Putamen (tissue), 1 donor: ENCODE measurements at places on chromosomes 1 and 21.

DNA sequence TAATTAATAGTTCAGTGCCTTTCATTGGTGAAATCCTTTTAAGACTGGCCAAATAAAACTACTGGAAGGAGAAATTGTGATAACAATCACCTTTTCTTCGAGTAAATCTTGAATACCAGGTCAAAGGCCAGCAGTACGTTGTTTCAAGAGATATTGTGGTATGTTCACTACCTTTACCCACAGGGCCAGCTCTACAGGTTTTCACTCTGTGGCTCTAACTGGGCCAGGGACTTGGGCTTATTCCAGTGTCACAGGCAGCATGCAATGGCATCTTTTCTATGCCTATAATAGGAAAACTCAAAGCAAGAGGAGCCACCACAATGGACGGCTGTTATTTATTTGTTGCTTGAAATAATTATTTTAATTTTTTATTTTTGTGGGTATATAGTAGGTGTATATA, 26.8 kb upstream of the LRIF1 start:
- DNase-seq: no peak

- DNase-seq: no peak
Observed at GRCh38 chr1:205440476-205441317, 15.1 kb downstream of the BLACAT1 start.

GRCh38 chr1:178940068-178940765, 69.3 kb upstream of the ANGPTL1 start:
- no peak for DNase-seq

DNA sequence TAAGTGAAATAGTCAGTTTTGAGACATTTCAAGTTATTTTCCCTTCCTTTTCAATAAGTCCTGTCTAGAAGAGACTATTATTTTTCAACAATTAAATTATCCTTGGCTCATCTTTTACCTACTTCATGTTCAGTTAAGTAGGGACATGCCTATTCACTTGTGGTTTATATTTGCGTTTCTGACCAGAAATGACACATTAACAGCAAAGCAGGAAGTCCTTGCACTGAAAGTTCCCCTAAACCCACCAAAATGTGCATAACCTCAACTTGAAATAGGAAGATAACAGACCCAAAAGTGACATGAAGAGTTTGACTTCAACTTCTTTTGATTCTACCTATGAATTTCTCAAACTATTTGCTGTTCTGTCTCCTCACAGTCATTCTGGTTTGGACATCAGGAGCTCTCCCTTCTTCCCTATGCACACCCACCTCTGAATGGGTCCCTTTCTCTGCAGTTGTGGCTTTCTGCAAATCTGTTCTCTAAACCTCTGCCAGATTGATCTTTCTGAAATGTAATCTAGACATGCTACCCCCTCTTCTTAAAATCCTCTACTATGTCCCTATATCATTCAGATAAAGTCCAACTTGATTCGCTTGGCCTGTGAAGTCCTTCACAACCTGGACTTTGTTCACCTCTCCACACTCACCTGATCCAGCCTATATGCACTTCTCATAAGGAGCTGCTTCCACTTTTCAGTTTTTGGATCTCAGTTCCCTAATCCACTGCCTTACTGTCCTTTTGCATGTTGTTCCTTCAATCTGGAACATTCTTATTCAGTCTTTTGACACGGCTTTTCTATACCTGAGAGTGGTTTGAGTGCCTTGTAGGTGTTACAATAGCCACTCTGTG, 661.5 kb upstream of the ADGRL4 start:
- no peak for DNase-seq

DNA sequence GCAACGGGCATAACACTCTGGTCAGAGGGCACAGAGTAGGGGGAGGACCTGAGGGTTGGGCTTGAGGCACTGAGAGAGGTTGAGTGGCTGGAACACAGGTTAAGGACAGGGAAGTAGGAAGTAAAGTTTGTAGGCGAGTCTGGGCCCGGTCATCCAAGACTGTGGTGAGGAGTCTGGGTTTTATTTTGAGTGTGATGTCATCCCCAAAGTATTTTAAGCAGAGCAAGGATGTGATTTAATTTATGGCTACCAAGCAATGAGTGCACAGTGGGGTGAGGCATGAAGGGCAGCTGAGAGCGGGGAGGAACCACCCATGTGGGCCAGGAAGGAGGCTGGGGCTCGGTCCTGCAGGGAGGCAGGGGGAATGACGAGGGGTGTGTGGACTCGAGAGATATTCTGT, 11.2 kb upstream of the VWA5B1 start:
- DNase-seq: no peak

GRCh38 chr21:34345892-34346291, 17.9 kb upstream of the KCNE2 start:
- DNase-seq: no peak

GRCh38 chr1:112554411-112554810, 45.6 kb downstream of the WNT2B start:
- no peak for DNase-seq

DNA sequence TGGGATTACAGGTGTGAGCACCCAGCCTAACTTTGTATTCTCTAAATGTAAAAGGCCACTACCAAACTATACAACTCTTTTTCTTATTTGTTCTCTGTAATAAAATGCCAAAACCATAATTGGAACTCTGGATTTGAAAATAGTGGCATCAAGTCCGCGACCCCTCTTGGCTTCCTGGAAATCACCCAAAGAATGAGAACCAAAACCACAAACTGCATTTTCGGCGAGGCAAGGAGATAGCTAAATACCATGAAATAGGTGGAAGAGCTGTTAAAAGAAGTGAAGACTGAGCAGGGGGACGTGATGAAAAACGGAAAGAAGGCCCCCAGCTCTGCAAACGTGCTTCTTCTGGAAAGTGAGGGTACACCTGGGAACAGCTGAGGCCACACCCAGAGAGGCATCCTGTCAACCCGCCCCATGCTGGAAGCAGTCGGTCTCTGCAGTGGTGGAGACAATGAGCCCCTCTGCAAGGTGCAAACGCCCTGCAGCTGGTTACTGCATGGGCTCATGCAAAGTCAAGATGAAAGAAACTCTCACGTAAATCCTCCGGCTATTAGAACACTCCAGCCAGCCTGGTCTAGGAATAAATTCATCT, 22.5 kb downstream of the VPS26C start:
- no peak for DNase-seq

- no peak for DNase-seq
Observed at GRCh38 chr21:34282223-34282622, 81.6 kb upstream of the KCNE2 start.

DNA sequence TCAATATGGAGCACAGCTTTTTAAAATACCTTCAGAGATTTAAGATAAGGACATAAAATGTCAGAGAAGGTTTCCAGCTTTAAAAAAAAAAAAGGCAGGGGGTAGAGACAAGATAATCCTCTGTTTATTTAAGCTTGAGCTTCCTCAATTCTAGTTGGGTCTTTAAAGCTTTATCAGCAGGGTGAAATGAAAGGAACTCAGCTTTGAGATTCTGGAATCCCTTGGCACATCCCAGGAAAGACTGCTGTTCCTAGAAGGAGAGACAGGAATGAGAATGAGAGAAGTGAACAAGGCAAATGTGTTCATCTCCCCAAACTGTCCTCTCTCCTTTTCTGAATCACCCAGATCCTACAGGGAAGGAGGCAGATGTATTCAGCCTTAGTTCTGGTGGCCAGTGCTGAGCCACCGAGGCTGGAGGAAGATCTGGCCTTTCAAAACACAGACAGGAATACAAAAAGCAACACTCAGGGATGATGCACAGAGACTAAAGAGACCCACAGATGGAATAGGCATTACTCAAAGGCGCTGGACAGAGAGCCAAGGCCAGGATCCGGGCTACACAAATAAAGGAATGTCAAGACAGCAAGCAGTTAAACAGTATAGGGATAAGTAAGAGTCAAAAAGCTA, 385.8 kb upstream of the DUSP10 start:
- no peak for DNase-seq

- no peak for DNase-seq
Observed at GRCh38 chr1:246730839-246731238, 6.6 kb downstream of the SCCPDH start.

- peak; percentile 50 for DNase-seq
Observed at GRCh38 chr1:94863919-94864318, 43.8 kb downstream of the SLC44A3 start.

DNA sequence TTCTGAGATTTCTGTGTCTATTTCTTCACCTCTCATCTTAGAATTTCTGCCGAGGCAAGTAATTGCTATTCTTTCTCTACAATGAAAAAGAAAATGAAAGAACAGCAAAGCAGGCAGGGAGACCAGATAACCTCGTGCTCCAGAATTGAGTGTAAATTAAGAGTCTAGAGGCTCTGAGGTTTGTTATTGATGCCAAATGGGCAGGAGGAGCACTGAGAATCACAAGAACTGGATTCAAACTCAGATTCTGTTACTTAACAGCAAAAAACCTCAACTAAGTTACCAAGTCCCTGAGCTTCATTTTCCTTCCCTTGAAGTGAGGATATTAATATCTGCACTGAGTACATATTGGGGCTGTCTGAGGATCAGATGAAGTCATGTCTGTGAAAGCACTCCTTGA, 5.5 kb upstream of the DDR2 start:
- DNase-seq: no peak

GRCh38 chr1:41819069-41819468, 99.7 kb downstream of the HIVEP3 start:
- DNase-seq: no peak

GRCh38 chr1:73761559-73761958, 436.4 kb downstream of the LRRIQ3 start:
- no peak for DNase-seq

DNA sequence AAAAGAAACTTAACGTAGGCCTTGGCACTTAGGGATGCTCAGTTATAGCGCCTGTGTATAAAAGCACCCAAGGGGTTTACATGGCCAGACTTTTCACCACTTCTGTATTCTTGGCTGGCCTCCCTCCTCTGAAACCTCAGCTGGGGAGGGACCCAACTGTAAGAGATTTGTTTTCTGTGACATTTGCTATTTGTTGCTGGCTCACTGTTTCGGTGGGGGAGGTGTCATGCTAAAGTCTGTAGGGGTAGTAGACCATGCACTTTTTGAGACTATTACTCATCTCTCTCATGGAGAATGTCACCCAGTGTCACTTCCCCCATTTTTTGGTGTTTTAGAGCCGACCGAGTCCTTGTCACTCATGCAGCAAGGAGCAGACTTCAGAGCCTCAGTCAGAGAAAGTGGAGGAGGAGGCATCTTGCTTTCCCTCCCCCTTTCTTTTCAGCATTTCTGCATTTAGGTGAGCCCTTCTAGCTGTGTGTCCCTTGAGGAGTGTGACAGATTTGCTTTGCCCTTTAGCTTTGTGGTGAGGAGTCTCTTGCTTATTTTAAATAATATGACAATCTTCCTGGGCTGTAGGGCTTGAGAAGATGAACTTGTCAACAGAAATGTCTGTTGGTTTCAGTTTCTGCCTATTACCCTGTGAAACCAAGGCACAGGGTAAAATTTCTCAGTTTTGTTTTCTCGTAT, 160.1 kb downstream of the FASLG start:
- peak; percentile 47 for DNase-seq

DNA sequence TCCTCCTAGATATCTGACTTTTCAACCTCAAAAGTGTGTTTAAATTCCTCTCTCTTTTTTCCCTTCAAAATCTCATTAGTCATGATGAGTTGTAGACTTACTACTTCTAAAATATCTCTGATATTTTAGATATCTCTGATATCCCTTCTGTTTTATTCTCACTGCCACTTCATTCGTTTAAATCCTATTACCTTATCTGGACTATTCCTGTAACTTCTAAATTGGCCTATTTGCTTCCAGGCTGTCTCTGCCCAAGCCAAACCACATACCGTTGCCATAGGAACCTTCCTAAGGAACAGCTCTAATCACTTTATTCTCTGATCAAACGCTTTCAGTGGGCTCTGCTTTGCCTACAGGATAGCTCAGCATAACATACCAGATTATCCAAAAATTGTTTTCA, 333.1 kb upstream of the CHRM3 start:
- no peak for DNase-seq

- DNase-seq: peak; percentile 97
Observed at GRCh38 chr1:248858891-248859889, at the start of gene ZNF692. Gene ZNF692, minus strand, starts transcription at chr1:248859085. Its CDS starts 776 bp downstream, at chr1:248858309.

GRCh38 chr1:211742889-211743529, 67.6 kb upstream of the NEK2 start:
- no peak for DNase-seq

- no peak for DNase-seq
Observed at GRCh38 chr21:43299441-43300277, 127.3 kb downstream of the SIK1 start.

DNA sequence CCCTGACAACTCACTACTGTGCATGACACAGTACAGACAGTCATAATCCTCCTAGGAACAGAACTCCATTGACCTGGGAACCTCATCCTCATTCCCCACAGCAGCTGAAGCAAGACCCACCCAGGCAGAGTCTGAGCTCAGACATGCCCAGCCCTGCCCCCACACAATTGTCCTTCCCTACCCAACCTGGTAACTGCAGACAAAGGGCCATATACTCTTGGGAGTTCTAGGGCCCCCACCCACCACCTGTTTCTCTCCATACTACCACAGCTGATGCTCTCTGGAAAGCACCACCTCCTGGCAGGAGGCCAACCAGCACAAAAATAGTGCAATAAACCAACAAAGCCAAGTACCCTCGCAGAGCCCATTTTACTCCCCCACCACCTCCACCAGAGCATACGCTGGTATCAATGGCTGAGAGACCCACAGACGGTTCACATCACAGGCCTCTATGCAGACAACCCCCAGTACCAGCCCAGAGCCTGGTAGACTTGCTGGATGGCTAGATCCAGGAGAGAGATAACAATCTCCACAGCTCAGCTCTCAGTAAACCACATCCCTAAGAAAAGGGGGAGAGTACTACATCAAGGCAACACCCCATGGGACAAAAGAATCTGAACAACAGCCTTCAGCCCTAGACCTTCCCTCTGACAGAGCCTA, 159.7 kb upstream of the CXADR start:
- DNase-seq: no peak

DNA sequence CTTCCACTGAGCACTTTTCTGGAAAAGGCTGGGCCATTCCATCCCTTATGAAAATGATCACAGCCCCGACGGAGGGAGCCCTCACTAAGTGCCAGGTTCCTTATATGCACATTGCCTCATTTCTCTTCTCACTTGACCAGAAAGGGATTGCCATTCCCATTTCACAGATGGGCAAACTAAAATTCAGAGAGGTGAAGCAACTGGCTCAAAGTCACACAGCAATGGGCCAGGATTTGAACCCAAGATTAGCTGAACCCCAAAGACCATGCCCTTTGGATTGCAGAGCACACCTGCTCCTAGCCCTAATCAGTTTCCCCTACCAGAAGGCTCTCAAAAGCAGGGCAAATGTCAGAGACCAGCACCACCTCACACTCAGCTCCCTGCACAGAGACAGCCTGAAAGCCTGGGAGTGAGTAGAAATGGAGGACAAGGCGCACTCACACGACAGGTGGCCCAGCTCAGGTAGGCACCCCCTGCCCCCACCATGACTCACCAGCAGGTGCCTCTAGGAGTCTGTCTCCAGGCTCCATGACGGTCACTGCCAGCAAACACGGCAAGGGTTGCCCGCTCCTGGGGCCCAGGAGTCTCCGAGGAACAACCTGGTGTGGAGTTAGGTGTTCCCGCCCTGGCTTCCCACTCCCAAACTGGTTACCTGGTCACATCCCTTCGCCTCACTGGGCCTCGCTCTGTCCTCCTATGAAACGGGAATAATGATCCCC, 21.7 kb downstream of the SDC3 start:
- no peak for DNase-seq
